Fibroblast of gingiva (primary cell): ENCODE measurements at places on chromosomes 4 and X.

DNA sequence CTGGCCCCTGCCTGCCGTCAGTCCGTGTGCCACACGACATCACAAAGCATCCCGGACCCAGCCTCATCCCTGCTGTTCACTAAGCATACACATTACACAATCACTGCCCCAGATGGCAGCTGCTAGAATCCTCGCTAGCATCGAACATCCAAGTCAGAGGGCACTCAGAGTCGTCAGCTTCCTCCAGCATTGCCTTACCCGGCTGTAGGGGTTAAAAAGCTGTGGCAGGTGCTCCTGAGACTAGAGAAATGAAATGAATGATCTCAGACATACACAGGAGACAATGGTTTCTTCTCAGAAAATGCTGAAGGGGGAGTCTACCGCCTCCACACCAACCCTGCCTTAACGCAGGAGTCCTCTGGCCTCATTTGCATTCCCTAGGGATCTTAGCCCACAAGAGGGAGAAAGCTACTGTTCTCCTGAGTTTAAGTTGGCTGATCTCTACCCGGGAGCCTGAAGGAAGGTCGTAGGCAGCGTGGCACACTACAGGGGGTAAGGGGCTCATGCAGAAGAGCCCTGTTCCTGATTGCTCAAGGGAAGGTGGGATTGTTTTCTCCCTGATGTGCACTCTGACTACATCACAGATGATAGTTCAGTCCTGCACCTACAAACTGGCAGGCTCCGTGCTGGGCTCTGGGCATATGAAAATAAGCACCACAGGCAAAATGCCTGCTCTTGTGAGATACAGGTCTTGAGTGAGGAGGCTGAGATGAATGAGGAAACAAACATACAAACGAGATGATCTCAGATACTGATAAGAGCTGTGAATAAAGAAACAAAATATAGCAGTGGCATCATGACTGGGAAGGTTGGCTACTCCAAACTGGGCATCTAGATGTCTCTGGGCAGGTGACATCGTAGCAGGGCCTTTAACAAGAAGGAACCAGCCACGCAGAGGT, 2.6 kb upstream of the KIAA0232 start:
- DNase-seq: peak; percentile 41

- DNase-seq: no peak
Measured at GRCh38 chr4:41280010-41280409, 23.3 kb downstream of the UCHL1 start.

DNA sequence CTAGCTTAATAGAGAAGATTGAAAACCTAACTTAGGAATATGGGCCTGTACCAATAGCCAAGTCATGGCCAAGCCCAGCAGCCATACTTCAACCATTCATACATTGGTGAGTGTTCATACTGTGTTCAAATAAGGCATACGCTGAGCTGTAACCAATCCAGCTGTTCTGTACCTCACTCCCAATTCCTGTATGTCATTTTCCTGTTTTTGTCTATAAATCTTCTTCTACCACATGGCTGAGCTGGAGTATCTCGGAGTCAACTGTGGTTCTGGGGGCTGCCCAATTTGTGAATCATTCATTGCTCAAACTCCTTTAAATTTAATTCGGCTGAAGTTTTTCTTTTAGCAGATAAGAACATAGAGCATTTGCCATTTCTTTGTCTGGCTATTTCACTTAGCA, 195.3 kb upstream of the ANKRD50 start:
- no peak for DNase-seq

GRCh38 chrX:36019125-36019524, 99.6 kb downstream of the CFAP47 start:
- DNase-seq: no peak

GRCh38 chr4:184548648-184549341, 74.4 kb upstream of the IRF2 start:
- no peak for DNase-seq

DNA sequence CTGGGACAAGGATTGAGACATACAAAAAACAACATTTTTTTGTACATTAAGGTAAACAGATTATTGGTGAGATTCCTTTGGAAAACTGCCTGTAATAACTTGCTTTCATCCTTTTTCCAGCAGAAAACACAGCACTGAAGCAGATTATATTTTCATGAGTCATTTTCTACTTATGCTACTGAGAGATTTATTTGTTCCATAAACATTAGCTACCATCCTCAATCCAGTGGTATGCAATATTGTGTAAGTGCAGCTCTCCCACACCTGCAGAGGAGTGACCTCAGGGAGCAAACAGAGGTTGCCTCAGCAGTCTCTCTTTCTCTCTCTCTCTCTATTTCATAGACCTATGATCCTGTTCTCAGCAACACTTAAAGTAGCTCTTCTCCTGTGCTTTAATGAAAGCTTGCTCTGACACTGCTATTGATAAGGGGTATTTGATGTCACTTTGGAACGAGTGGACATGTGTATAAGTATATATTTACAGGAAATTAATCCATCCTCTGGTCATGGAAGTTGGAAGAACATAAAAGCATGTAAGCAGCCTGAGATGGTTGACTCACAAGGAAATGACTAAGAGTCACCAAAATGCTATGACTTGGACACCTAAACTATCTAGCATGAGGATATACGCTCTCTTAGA, 163.7 kb upstream of the SPANXC start:
- DNase-seq: peak; percentile 45

GRCh38 chrX:115559672-115560071, 1.3 kb upstream of the PLS3 start:
- DNase-seq: peak; percentile 17

DNA sequence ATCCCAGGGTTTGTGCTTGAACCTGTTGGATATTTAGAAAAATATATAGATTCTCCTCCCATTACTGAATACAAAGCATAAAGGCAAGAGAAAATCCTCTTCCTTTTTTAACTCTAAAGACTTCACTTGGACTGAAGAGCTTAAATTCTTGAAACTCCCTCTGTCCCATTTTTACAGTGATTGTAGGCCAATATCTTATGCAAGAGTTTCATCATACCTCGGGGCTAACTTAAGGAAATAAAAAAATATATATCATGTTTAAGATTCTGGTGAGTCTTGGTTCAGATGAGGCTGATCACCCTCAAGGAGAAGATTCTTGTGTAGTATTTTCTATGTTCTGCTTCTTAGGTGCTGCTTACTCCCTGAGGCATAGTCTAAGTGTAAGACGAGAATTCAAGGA, 1449.6 kb downstream of the C4orf33 start:
- peak; percentile 14 for DNase-seq

GRCh38 chrX:103846386-103846785, 14.3 kb upstream of the RAB9B start:
- DNase-seq: no peak

DNA sequence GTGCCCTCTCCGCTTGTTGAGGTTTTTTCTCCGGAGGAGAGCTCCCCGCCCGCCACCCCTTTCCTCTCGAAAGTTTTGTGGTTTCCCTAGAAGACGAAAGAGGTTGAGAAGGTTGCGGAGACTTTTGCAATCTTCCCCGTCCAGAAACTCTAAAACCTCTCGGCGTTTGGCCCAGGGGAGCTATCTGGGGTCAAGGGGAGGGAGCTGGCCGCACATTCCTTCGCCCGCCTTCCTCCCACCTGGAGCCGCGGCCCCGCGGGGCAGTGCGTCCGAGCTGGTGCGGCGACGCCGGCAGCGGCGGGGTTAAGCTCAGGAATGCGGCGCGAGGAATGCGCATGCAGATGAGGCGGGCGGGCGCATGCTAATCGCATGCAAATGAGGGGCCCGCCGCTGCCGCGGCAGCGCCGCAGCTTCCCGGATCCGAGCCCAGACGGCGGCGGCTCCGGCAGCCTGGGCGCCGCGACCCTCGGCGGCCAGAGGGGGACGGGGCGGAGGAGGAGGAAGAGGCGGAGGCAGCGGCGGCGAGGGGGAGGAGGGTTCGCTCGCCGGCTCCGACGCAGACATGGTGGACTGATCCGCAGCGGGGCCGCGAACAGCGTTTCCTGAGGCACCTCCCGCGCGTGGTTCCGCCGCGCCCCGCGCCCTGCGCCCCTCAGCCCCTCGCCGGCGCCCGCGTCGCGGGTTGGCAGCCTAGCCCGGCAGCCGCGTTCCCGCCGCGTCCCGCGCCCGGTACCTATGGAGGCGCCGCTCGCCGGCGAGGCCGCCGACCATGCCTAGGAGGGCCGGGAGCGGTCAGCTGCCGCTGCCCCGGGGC, at the start of gene WWC2:
Gene WWC2 (plus strand): TSS at position 535 of the 814 bp plus-strand sequence. CDS start 235 bp downstream, at position 770.
- peak; percentile 92 for DNase-seq

DNA sequence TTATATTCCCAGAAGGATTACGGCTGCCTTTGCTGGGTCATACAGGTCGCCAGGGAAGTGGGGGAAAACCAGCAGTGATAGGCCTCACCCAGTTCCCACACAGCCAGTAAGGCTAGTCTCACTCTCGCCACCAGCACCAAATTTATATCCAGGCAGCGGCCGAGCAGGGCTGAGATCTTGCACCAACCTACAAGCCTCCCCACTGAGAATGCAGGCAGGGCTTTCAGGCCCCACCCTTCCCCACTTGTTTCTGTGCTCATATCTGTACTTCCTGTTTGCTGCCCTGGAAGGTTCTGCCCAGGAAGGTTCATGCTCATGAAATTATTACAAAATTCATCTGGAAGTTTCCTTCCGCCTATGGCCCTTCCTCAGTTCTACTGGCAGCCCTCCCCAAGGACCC, 179.7 kb downstream of the STIM2 start:
- no peak for DNase-seq
